ENCODE measurements at places on chromosomes 13 and 19.

DNA sequence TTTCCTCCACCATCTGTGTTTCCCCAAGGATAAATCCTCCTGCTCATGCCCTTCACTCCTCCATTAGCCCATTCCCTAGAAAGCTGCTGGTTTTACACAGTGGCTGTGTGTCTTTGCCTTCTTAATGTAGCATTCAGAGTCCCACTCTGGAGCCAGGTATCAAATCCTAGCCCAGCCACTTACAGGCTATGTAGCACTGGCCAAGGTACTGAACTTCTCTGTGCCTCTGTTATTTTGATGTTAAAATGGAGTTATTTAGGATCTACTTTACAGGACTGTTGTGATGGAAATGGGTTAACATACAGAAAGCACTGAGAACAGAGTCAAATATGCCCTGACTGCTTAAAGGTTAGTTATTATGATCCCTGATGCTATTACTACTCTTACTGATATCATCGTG, 1.5 kb upstream of the ZSCAN4 start:
- no peak for DNase-seq

DNA sequence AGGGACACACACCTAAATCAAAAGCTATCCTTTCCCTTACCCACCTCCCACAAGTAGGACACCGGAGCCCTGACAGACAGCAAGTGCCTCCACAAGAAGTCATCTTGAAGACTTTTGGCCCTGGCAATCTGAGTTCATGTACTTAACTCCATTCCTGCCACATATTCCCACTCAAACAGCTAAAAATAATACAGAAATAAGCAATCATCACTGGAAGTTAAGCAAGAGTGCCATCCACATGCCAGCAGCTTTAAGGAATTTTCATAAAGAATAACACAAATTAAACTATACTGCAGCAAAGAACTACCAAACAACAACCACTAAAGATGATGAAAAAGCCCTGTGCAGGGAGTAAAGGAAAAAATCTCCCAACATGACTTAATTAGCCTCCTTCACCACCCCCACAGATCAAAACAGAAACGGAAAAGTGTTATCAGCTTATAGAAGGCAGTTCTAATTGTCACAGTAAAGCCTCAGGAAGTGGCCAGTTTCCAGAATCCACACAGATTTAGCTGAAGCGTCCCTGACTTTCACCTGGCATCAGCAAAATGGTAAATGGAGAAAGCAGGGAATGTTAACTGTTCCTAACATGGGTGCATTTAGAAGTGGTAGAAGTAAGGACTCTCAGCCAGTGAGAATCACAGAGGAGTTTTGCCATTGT, 343.9 kb downstream of the TBC1D4 start:
- DNase-seq: no peak

DNA sequence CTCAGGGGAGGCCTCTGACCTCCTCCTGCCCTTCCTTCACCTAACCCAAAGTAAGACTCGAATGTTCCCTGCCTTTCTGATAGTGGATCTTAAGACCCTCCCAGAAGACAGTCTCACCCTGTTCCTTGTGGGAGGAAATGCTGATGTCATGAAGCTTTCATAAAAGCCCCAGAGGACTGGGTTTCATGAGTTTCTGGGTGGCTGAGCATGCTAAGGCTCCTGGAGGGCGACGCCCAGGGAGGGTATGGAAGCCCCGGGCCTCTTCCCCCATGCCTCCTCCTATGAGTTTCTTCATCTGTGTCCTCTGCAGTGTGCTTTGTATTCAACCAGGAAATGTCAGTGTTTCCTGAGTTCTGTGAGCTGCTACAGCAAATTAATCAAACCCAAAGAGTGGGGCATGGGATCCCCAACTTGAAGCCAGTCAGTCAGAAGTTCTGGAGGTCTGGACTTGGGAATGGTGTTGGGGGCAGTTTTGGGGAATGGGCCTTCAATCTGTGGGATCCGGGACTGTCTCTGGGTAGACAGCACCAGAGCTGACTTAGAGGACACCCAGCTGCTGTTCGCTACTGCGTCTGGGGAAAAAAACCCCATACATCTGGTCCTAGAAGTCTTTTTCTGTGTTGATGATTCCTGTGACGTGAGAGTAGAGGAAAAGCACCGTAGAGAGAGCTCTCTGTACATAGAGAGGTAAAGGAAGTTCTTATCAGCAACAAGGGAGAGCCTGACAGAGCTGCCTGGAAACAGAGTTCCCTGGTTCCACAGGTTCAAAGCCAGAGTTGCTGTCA, 2.0 kb upstream of the LILRB2 start:
- DNase-seq: no peak

GRCh38 chr13:74226791-74227475, 92.7 kb upstream of the KLF12 start:
- DNase-seq: no peak

DNA sequence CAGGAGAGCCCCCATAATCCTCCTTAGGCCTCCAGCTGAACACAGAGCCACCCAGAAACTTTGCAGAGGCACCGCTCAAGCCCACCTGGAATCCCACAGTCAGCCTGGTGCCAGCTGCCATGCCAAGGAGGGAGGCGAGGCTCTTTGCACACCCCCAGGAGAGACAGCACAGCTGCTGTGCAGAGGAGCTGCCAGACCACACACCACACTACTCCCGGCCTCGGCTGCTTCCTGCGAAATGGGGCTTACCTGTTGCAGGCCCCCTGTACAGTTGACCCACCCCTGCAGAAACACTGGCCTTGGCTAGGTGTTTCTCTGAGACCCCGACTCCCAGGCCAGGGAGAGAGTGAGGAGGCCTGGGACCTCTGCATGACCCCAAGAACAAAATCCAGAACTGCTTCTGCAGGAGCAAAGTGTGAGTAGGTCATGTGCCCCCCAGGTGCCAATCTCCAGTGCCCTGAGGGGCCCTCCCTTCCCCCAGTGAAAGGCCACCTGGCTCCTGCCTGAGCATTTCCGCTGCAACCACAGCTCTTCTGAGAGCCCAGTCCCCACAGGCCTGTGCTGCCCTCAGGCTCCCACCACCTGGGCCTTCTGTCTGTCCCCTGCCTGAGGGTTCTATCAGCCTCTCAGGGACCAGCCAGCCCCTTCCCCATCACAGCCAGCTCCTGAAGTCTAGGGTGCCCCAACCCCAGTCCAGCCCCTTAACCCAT, 580.4 kb downstream of the UQCRFS1 start:
- DNase-seq: no peak

DNA sequence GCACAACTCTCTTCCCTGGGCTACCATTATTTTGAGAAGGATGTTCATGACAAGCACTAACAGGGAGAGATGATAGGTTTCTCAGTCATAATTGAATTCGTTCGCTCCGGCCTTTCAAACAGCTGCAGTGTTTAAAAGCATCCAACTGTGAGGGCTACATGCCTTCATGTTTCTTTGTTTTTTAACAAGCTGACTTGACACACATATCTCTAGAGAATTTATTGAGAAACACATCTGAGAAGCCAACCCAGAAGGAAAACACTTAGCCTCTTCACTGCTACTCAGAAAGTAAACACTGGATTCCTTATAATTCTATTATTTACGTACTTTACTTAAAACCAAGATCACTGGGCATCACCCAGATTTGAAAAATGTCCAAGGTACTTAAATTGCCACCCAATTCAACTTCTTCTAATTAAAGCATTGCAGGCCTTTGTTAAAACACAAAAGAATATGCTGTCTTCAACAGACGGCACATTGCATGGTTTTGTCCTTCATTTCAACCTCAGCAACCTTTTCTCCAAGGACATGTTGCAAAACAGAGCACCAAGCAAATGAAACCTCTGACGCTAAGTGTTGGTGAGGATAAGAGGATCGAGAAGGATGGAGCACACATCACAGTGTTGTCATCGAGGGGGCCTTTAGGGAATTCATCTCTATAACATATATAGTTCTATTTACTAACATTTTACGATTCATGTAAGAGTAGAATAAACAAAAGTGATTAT, 75.8 kb downstream of the TBC1D4 start:
- no peak for DNase-seq

DNA sequence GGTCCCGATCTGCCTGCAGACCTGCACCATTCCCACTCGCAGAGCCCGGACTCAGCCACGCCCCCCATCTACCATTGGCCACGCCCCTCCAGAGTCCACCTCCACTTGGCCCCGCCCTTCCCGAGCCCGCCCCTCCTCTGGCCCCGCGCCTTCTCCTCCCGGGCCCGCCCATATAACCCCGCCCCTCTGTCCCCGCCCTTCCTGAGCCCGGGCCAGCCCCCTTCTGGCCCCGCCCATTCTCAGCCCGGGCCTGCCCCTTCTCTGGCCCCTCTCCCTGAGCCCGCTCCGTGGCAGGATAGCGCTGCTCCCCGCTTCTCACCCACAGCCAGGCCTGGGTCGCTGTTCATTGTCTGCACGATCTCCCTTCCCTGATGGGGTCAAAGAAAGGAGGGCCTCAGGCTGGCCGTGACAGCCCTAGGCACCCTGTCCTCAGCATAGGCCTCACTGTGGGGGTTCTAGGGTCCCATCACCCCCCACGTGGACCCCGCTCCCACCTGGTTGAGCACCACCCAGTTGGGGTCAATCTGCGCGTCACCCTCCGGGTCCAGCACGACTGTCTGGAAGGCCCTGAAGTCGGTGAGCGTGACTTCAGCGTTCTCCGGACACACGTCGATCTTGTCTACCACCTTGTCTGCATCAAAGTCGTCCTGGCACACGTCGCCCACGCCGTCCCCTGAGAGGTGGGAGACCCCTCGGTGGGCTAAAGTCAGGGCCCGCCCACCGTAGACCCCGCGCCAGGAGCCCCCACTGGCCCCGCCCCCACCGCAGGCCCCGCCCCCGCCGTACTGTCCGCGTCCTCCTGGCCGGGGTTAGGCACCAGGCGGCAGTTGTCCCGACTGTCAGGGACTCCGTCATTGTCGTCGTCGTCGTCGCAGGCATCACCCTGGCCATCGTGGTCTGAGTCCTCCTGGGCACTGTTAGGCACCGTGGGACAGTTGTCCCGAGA, 5.7 kb downstream of the COMP start:
- peak; percentile 27 for DNase-seq

DNA sequence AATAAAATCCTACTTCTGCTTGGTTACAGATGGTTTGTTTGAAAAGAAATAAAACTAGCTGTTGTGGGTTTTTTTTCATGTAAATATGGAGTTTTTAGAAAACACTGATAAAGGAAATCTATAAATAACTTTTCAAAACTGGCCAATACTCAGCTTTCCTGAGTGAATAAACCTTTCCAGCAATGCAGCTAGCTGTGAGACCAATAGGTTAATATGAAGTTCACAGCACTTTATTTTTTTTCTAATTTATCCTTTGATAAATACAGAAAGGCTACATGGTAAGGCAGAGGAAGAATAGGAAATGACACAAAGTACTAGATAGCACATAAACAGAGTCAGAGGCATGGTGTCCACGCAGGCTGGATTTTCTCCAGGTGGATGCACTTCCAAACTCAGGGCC, 154.0 kb downstream of the COG6 start:
- no peak for DNase-seq

DNA sequence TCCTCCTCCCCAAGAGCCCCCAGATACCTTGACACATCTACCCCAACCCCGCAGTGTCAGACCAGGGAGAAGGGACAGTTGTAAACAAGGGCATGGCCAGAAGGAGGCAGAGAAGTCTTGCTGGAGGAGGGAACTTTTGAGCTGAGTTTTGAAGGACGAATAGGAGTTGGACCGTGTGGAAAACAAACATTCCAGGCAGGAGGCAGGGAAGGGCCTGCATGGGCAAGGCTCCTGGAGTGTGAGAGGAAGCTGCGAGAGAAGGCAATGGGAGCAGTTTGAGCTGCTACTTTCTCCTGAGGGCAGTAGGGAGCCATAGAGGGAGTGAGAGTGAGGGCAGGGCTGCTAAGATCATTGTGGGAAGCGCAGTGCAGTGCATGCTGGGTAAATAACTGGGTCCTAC, 23.3 kb downstream of the IL12RB1 start:
- no peak for DNase-seq
